Peyer's patch (tissue), 4 donors: ENCODE measurements at places on chromosomes 6 and 20. TPM values are rescaled to one million over a fixed set of nuclear protein-coding genes. Genes with fewer than 3 reads are reported as not detected.
A peak's percentile ranks its signal among the peaks of the same experiment; 100 is the strongest.

DNA sequence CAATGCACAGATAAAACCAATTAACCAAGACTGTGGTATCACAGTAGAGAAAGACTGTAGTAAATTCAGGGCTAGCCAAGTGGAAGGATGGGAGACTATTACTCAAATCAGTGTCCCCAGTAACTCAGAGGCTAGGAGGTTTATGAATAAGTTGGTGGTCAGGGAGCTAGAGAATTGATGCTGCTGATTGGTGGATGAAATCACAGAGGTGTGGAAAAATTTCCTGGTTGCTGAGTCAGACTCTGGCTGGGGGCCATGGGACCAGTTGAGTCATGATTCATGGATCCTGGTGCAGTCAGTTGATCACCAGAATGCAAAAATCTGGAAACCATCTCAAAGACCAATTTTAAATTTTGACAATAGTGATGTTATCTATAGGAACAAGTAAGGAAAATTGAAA lies 555.9 kb downstream of the C6orf118 start:
- no peak for DNase-seq
- no peak overlapping the region for H3K27ac ChIP-seq
- H3K4me1 ChIP-seq = no peaks in the 10 kb centered on the region
- H3K36me3 ChIP-seq = no peaks in the 10 kb centered on the region

Gene POPDC3
- total RNA-seq = not detected

Gene PNRC1
- total RNA-seq = 97.3 TPM

- no peak for DNase-seq
- no peaks in the 10 kb centered on the region for H3K36me3 ChIP-seq
- H3K27me3 ChIP-seq = no peaks in the 10 kb centered on the region
- no peak overlapping the region for H3K4me3 ChIP-seq
Observed at GRCh38 chr6:52672412-52673025, 1.6 kb downstream of the TMEM14A start.

DNA sequence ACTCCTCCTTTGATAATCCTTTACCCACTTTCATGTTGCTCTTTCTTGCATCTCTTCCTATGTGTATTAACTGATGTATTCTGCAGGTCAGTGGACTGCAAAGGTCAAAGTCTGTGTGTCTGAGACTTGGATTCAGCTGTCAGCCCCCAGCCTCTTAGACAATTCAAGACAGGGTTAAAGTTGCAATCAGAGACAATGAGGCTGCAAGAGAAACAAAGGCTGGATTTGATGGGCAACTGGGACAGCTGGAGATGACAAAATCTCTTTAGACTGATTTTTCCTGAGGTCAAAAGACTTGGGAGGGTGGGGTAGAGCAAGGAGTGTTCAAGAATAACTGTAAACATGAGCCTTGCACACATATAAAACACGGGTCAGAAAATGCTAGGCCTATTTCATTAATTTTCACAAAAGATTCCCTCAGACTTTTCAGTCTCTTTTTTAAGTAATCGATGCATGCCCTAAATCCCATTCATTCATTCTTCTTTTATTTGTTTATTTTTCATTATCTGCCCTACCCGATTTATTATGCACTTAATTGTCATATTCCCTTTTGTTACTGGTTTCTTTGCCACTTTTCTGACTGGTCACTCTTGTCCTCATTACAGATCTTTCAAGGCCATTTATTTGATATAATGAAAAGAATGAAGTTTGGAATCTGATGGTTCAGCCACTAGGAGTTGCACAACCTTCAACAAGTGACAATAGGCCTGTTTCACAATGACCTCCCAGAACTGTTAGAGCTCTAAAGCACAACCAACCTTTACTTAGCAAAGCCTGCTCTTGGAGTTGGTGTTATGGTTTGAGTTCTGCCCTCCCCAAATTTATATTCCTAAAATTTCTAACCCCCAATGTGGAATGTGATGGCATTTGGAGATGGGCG lies 33.8 kb upstream of the AKAP12 start:
- H3K27ac ChIP-seq = no peak overlapping the region
- H3K36me3 ChIP-seq = no peaks in the 10 kb centered on the region
- H3K4me1 ChIP-seq = no peaks in the 10 kb centered on the region
- no peaks in the 10 kb centered on the region for H3K27me3 ChIP-seq
- H3K4me3 ChIP-seq = no peak overlapping the region

DNA sequence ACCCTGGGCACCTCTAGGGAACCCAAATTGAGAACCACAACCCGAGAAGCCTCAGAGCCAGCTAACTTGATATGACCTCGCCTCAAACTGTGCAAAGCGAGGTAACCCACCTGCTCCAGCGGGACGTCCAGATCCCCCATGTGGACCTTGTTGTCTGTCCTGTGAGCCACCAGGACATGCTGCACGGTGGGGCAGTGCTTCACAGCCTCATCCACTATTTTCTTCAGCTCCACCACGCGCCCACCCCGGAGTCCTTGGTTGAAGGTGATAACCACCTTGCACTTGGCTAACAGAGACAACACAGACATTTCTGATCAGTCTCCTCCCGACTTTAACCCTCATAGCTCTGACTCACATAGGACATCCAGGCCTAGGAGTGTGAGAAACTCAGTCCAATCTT lies 30.8 kb upstream of the APMAP start:
- H3K27me3 ChIP-seq = no peaks in the 10 kb centered on the region
- H3K27ac ChIP-seq = peak overlapping the region; percentile 65
- H3K36me3 ChIP-seq = no peaks in the 10 kb centered on the region
- no peak overlapping the region for H3K4me3 ChIP-seq
- H3K4me1 ChIP-seq = peaks cover 7% of the 10 kb centered on the region

GRCh38 chr6:30931969-30932645 lies at the start of gene SFTA2:
Gene SFTA2 (minus strand): TSS chr6:30932170. CDS start chr6:30932096, 74 bp downstream.
- no peaks in the 10 kb centered on the region for H3K4me1 ChIP-seq
- no peaks in the 10 kb centered on the region for H3K27me3 ChIP-seq
- no peak for DNase-seq
- no peak within 1 kb of the TSS for H3K27ac ChIP-seq
- no peak within 1 kb of the TSS for H3K4me3 ChIP-seq
- H3K36me3 ChIP-seq = no peaks in the 10 kb centered on the region

Gene SOX18
- total RNA-seq = not detected

Gene ULBP3
- not detected for total RNA-seq

GRCh38 chr20:57656252-57656820 lies 36.1 kb upstream of the ZBP1 start:
- no peaks in the 10 kb centered on the region for H3K27me3 ChIP-seq
- no peak overlapping the region for H3K4me3 ChIP-seq
- H3K36me3 ChIP-seq = peaks cover 23% of the 10 kb centered on the region
- peak; percentile 24 for DNase-seq
- H3K4me1 ChIP-seq = peaks cover 22% of the 10 kb centered on the region

DNA sequence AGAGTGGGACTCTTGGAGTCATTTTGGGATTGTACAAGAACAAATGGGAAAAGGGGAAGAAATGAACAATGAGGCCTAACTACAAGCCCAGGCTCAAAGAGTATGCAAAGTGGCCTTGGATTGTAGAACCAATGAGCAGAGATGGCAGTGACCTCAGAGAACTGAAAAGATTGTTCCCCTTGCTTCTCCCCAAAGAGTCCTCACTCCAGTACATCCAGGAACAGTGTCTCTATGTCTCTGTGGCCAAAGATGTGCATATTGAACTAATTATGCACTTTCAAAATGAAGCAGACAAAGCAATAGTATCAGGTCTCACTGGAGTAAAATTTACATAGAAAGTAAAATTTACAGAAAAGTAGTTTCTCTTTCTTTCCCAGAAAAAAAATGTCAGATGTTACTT lies 81.0 kb downstream of the SMLR1 start:
- H3K4me1 ChIP-seq = peaks cover 5% of the 10 kb centered on the region
- no peaks in the 10 kb centered on the region for H3K36me3 ChIP-seq
- H3K4me3 ChIP-seq = no peak overlapping the region
- no peaks in the 10 kb centered on the region for H3K27me3 ChIP-seq
- DNase-seq = no peak

GRCh38 chr6:50591135-50591534 lies 122.2 kb upstream of the TFAP2D start:
- no peak for DNase-seq
- no peak overlapping the region for H3K27ac ChIP-seq

Gene SIRPB2
- not detected for total RNA-seq

GRCh38 chr6:48985025-48985424 lies 478.0 kb downstream of the MMUT start:
- H3K36me3 ChIP-seq = no peaks in the 10 kb centered on the region
- H3K27ac ChIP-seq = no peak overlapping the region
- no peak for DNase-seq
- no peaks in the 10 kb centered on the region for H3K27me3 ChIP-seq

- no peaks in the 10 kb centered on the region for H3K27me3 ChIP-seq
- H3K4me1 ChIP-seq = peaks cover 3% of the 10 kb centered on the region
- H3K4me3 ChIP-seq = no peak overlapping the region
- no peaks in the 10 kb centered on the region for H3K36me3 ChIP-seq
Observed at GRCh38 chr6:20092071-20092566, 120.2 kb downstream of the MBOAT1 start.

GRCh38 chr6:153117986-153118879 lies 12.8 kb downstream of the RGS17 start:
- H3K27ac ChIP-seq = no peak overlapping the region
- DNase-seq = no peak
- H3K4me3 ChIP-seq = no peak overlapping the region
- no peaks in the 10 kb centered on the region for H3K36me3 ChIP-seq

DNA sequence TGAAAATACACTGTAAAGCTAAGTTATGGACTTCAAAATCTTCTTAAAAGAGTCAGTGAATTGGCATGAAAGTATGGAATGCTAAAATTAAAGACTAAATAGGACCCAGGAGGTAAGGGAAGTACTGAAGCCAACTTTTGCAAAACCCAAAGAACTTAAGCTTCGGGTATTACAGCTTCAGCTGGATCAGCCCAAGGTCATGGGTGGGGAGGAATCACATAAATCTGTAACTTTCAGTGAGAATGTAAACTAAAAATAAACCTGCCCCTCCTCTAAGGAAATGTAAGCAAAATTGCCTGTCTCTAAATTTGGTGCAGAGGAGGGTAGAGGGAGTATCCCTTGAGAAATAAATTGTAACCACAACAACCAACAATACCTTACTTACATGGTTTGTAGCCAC lies 4.4 kb upstream of the MUC21 start:
- no peaks in the 10 kb centered on the region for H3K27me3 ChIP-seq
- DNase-seq = no peak
- no peaks in the 10 kb centered on the region for H3K36me3 ChIP-seq
- H3K4me3 ChIP-seq = no peak overlapping the region
- H3K4me1 ChIP-seq = no peaks in the 10 kb centered on the region
- no peak overlapping the region for H3K27ac ChIP-seq

DNA sequence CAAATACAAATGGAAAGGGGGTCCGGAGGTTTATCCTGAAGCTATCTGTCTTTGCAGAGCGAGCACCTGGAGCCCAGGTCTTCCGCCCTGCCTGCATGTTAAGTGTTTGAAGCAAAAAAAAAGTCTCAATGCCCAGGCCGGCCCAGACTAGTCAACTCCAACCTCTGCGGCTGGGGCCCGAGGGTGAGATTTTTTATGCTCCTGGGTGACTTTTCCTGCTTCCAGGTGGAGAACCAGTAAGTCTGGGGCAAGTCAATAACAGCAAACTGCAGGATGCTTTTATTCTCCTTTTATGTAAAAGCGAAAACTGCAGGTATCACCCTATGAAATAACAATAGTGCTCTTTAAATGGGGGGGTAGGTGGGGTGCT lies 2.0 kb upstream of the ZBP1 start:
- H3K27me3 ChIP-seq = no peaks in the 10 kb centered on the region
- no peak overlapping the region for H3K27ac ChIP-seq
- no peaks in the 10 kb centered on the region for H3K36me3 ChIP-seq
- H3K4me1 ChIP-seq = peaks cover 10% of the 10 kb centered on the region
- H3K4me3 ChIP-seq = no peak overlapping the region

Gene WASF1
- 6.0 TPM for total RNA-seq
